ENCODE measurements at places on chromosomes 2 and 18.

DNA sequence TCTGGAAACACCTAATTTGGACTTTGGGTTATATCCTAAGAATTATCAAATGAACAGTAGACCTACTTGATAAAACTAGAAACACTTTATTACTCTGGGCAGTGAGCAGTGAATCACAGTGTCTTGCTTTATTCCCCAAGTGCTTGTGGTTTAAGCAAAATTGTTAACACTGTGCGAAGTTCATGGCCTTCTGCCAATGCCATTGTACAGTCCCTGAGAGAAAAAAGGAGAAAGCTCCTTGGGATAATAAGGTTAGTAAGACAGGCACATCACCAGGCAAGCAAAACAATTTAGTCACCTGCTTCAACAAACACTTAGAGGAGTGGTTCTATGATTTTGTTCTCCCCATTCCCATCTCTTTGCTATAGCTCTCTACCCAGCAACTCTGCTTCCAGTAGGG, 39.8 kb downstream of the ADCYAP1 start:
- no peak for DNase-seq

DNA sequence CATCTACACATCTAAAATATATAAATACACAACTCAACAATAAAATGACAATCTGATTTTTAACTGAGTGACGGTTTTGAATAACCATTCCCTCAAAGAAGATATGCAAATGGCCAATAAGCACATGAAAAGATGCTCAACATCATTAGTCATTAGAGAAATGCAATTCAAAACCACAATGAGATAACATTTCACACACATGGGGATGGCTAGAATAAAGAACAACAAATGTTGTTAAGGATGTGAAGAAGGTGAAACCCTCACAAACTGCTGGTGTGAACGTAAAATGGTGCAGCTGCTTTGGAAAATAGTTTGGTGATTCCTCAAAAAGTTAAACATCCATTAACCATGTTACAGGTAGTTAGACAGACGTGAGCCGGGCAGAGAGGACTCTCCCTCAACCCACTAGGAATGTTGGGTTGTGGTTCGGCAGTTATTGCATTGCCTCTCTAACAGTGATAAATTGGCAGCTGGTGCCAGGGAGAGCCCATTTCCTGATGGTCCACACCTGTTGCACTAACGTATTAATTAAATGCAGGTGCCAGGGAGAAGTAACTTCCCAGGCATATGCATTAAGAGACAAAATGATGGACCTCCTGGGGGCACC, 22.3 kb upstream of the DUSP2 start:
- DNase-seq = no peak

DNA sequence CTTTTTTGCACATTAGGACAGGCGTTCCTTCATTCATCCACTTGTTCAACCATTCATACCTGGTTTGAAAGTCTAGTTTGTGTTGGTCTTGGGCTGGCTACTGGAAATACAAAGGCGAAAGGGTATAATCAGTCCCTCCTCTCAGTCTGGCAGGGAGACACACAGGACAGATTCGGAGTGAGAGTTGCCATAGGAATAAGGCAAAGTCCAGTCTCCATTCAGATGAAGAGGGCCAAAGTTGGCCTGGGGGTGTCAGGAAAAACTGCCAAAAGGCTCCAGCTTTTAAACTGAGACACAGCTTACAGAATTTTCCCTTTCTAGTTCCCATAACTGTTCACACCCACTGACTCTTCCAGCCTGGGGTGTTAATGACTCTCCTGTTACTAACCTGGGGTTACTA, 96.3 kb upstream of the AQP4 start:
- no peak for DNase-seq

GRCh38 chr18:51480407-51481261, 283.2 kb upstream of the MEX3C start:
- no peak for DNase-seq

DNA sequence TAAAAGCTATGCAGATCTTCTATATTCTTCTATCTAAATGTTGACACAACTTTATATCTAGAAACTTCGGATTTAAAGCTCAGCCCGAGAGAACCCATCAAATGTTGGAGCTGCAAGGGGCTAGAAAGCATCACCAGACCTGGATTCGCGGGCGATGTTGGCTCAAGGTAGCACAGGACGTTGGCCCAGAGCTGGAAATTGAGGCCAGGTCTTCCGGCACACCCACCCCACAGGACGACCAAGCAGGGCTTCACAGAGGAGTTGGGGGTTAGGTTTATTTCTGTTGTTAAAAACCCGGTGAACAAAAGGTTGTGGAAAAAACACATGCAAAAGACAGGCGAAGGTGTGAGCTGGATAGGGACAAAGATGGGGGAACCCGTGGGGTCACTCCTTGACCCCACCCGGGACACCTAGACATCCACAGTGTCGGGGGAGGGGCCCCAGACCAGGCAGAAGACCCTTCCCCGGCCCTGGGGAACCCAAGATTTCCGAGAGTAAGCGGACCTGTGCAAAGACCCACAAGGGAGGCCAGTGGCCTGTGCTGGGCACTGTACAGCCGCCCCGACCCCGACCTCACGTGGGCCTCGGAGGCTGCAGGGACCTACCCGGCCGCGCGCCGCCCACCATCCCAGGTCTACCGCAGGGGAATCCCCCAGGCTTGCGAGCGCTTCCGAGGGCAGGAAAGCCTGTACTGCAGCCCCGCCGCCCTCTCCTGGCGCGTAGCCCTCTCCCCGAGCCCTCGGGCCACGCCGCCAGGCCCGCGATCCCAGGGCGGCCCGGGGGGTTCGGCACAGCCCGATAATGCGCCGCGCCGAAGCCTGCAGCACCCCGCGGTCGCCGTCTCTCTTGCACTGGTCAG, 1.8 kb upstream of the AGBL5 start:
- peak; percentile 44 for DNase-seq

DNA sequence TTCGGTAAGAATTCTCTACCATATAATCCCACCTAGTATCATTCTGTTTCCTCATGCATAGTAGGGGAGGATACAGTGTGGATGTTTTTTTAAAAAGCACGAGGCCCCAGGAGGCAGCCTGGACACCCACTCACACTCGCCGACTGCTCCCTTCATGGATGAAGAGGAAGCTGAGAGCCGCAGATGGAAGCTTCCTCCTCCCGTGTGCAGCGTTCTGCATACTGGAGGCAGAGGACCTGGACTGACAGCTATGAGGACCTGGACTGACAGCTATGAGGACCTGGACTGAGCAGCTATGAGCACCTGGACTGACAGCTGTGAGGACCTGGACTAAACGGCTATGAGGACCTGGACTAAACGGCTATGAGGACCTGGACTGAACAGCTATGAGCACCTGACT, 234.4 kb downstream of the NDUFA10 start:
- DNase-seq = no peak

DNA sequence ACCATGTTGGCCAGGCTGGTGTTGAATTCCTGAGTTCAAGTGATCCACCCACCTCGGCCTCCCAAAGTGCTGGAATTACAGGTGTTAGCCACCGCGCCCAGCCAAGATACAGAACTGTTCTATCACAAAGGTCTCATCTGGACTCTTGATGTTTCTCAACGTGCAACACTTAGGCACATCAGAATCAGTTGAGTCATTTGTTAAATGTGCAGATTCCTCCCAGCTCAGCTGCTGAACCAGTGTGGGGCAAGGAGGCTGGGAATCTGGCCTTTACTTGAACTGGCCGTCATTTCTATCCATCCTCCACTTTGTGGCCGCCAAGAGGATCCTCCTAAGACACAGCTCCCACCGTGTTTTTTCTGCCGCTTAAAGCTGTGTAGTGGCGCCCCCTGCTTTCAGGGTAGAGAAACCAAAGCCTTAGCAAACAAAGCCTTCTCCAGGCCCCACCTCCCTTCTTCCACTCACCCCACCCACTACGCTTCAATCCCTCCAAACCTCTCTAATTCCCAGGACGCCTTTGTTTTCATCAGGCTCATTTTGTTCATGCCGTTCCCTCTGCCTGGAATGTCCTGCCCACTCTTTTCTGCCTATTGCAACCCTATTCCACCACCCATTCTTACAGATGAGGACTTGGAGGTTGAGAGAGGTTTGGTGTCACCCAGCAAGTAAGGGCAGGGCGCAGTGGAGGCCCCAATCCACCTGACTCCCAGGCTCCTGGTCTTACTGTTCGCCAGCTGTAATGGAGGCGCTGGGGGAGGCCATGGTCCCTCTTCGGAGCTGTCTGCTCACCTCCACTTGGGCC, 776 bp upstream of the SPEG start:
- DNase-seq = peak; percentile 17

- DNase-seq = no peak
Measured at GRCh38 chr2:85596486-85597143, 1.1 kb downstream of the RNF181 start.

All from activated CD4-positive, alpha-beta T cell treated with anti-CD3 and anti-CD28 coated beads, Interleukin-2, amount 50 U/mL, for 1 hour (primary cell).